ENCODE measurements at places on chromosomes 16 and 17.

DNA sequence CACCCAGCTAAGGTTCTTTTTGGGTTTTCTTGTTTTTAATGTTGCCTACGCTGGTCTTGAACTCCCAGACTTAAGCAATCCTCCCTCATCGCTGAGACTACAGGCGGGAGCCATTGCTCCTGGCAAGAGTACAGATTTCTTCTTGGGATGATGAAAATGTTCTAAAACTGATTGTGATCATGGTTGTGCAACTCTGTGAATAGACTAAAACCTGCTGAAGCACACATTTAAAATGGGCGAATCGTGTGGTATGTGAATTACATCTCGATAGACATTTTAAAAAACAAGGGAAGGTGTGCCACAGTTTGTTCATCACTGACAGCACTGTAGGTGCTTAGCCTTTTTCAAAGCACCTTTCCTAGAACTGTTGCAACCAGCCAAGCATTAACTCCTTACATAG is 48.8 kb upstream of the CDH3 start:
- DNase-seq: no peak

DNA sequence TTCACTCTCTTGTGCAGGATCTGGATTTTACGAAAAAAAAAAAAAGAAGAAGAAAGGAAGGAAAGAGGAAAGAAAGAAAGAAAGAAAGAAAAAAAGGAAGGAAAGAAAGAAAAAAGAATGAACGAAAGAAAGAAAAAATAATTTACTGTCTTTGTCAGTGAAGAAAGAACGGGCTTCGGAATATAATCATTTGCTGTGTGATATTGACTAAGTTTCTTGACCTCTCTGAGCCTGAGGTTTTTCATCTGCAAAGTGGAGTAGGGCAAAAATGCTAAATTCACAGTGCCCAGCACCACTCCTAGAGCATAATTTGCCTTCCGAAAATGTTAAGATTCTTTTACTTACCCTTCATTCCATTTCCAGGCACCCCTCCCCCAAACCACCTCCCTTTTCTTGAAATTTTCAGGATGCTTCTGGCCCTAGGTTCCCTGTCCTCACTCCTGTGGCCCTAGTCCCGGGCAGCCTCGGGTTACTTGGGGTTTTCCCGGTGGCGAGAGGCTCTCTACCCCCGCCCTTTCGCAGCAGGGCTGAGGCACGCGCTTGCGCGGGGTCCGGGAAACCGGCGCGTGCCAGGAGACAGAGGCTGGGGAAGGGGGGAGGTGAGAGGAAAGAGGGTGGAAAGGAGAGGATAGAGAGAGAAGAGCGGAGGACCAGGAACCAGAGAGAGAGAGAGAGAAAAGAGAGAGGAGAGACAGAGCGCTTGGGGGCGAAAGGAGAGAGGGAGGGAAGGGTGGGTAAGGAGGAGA is at the start of gene CNTNAP1:
TSS of gene CNTNAP1 (plus strand) at position 556 of the 746 bp plus-strand sequence. CDS start 299 bp downstream, outside the sequence.
- no peak for DNase-seq

- no peak for DNase-seq
Measured at GRCh38 chr16:49653577-49653976, 202.3 kb downstream of the ZNF423 start.

DNA sequence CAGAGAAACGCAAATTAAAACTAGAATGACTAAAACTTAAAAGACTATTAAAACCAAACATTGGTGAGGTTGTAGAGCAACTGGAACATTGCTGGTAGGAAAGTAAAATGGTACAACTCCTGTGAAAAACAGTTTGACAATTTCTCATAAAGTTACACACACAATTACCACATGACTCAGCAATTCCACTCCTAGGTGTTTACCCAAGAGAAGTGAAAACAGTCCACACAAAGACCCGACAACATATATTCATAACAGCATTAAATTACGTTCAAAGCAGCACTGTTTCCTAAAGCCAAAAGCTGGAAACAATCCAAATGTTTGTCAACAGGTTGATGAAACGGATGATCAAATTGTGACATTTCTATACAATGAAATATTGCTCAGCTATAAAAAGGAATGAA is 26.5 kb upstream of the ALOX12 start:
- no peak for DNase-seq

DNA sequence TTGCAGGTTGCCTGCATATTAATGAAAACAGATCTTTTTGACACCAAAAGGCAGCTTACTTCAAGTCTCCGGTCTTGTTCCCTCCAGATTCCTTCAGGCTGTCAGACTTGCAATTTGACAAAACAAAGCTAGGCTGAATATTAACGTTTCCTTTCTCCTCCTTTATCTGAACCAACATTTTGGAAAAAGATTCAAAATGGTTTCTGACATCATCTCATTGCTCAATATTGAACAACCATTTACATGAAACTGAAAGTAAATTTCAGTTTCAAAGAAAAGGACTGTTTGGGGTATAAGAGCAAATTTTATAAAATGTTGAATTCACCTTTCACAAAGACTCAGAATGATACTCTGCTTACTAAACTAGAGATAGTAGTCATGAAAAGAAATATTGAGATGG is 521.8 kb downstream of the KCNJ2 start:
- no peak for DNase-seq

DNA sequence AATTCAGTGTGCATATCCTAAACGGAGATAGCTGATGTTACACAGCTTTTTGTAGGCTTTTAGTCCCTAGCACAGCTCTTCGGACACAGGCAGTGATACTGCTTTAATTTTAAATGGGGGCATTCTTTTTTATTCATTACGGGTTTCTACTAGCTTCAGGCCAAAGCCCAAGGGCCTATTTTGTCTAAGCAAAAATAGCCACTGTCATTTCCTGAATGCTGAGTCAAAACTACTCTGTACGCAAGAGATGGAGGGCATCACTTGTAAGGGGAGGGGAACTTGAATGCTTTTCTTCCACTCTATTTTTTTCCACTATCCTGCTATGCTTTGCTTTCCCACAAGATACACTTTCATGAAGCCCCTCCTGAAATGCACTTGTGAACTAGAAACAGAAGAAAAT is 360.7 kb downstream of the PMP22 start:
- DNase-seq: no peak

GRCh38 chr16:68369697-68370580 is 59.1 kb downstream of the PRMT7 start:
- DNase-seq: no peak

DNA sequence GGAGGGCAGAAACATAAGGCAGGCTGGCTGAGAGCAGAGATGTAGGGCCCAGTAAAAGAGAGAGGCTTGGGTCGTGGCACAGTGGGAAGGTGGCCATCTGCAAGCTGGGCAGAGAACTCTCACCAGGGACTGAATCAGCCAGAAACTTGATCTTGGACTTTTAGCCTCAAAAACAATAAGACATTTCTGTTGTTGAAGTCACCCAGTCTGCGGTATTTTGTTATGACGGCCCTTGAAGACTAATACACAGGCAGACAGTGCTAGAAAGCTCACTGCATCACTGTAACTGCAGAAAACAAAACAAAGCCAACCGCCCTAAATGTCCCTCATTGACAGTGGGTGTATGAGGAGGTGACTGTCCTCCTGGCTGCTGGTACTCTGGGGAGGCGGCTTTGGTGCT is 3.9 kb upstream of the JPH3 start:
- no peak for DNase-seq

GRCh38 chr17:82519971-82520903 is 705 bp downstream of the FOXK2 start:
- DNase-seq: no peak

DNA sequence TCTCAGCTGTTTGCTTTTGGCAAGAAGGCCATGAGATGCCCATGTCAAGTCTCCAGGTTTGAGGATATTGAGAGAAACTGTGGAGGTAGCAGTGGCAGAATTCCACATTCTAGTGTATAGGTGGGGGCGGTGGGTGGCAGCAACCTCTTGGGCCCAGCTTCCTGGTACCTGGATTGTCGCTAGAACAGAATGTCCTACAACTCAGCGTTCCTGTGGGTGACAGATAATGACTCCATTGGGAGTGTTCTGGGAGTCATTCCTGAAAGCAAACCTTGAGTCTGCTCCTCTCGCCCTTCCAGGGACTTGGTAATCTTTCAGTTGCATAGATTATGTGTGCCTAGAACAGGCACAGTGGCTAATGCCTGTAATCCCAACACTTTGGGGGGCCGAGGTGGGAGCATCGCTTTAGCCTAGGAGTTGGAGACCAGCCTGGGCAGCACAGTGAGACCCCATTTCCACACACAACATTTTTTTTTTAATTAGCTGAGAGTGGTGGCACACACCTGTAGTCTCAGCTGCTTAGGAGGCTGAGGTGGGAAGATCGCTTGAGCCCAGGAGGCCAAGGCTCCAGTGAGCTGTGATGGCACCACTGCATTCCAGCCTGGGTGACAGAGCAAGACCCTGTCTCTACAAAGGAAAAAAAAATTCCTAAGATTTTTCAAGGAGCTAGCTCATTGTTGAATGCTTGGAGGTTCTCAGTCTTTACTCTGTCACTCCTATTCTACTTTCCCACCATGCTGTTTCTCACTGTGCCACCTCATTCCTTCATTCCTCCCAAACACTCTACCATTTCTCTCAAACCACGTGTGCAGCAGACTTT is 37.9 kb upstream of the METTL16 start:
- no peak for DNase-seq

GRCh38 chr17:37694734-37695133 is 50.1 kb downstream of the HNF1B start:
- DNase-seq: no peak

GRCh38 chr16:74691093-74691855 is 9.4 kb downstream of the MLKL start:
- DNase-seq: no peak

DNA sequence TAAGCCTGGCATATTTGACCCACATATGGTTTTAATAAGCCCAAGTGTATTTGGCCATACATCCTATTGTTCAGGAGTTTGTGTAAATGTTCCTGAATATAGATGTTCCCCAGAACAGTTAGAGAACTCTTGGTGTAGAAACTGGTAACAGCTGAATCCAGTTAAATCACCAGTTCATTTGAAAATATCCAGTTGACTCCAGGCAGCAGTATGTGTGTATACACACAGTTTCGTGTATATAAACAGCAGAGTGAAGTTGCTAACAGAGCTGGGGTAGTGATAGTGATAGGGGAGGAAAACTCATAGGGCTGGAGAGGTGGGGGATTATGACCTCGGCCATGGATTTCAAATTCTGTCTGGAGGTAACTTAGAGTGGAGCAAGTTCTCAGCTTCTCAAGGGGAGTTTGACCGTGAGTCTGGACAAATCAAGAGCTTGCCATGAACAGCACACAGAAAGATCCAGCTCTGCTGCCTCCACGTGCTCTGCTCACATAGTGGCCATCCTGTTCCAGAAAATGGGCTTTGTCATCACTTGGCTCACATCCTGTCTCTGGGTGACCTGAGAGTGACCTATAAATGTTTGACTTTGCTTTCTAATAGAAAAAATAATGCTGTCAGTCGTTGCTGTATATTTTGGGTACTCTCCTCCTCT is 30.6 kb upstream of the MMD start:
- DNase-seq: no peak

DNA sequence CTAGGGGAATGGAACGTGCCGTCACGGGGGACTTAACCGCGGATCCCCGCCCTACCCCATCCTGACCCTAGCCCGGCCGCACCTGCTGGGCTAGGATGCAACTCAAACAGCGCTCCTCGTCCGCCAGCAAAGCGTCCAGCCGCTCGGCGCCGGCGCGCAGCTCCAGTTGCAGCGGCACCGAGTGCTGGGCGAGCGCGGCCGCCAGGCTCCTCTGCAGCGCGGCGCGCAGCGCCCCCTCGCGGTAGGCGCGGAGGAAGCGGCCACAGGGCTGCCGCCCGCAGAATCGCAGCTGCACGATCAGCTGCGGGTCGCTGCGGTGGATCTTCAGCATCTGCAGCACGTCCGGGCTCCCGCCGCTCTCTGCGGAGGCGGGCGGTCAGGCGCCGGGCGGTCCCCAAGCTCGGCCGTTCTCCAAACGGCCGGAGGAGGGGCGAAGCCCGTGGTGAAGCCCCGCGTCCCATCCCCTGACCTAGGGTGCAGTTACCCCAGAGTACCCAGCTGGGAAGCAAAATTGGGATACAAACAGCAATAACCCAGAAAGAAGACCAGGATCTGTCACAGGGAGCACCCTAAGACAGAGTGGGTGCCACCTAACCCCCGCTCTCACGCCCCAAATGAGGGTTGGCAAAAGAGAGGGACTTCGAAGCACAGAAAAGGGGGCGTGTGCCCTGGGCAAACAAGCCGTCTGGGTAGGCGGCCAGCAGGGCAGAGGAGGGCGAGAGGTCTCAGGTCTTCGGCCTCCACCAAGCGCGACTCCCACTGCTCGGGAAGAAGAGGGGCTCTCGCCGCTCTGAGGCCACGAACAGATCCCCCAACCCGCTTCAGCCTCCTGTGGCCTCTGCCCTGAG is 4.2 kb downstream of the TRADD start:
- no peak for DNase-seq

GRCh38 chr17:68057531-68057952 is 22.0 kb downstream of the KPNA2 start:
- DNase-seq: no peak

DNA sequence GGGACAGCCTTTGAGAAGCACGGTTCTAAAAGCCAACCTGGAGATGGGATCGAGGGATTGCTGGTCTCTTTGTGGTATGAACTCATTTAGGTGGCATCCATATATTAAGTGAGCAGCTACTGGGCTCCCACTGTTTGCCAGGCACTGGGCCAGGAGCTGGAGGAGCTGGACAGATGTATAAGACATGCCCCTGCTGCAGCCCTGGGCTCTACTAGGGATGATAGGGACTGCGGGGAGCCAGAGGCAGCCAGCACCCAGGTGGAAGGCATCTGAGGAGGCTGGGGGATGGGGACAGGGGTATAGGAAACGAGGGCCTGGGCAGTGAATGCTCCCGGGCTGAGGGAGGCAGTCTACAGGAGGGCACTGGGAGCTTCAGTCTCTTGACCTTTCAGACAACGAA is 53.0 kb upstream of the MEAK7 start:
- DNase-seq: no peak

Measured in BJ (cell line).